Stimulated activated CD4-positive, alpha-beta T cell treated with anti-CD3 and anti-CD28 coated beads, Interleukin-1b, Interleukin-23, amount 100 ng/mL, for 1 hour (primary cell): ENCODE measurements at places on chromosomes 16 and 17.

- DNase-seq: no peak
Measured at GRCh38 chr17:5885336-5885735, 184.8 kb upstream of the WSCD1 start.

DNA sequence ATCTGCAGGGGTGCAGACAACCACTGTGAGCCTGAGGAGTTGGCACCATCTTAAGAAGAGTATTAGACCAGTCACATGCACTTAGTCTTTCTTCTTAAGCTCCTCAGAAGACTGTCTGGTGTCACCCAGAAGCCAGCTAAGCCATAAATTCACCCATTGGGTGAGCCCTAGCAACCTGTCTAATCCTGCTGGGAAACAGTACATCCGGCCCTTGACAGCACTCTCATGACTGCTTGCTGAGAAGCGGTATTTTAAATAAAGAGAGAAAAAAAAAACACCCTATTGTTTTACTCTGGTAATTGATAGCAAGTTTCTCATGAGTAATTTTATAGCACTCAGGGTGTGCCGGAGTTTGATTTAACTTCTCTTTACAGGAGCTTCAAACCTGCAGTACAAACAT is 134.7 kb downstream of the SOX9 start:
- no peak for DNase-seq

- no peak for DNase-seq
Measured at GRCh38 chr16:19284207-19284606, 1.3 kb upstream of the CLEC19A start.

DNA sequence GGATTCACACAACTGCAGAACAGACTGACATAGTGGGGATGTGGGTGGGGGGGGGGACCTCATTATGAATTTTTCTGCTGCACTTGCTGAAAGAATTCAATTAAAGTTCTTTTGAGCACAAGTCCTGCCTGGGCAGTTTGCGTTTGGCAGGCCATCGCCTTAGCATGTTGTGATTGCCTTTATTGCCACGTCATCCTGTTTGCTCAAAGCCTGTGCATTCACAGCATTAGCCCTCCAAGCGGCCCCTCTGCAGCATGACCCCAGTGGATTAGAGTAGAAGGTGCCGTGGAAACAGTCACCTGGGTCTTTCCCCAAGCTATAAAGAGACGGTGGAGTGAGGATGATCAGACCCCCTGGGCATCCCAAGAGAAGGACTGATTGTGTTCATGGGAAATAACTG is 17.2 kb downstream of the MSI2 start:
- DNase-seq: no peak

- no peak for DNase-seq
Measured at GRCh38 chr17:76405967-76406647, 21.7 kb downstream of the SPHK1 start.

GRCh38 chr17:18959071-18959844 is 7.3 kb downstream of the SLC5A10 start:
- DNase-seq: no peak
